Stimulated activated CD4-positive, alpha-beta T cell treated with anti-CD3 and anti-CD28 coated beads, Interleukin-4, amount 100 ng/mL, for 4 hours (primary cell): ENCODE measurements at places on chromosomes 3 and 15.

GRCh38 chr15:87604857-87605446 lies 651.6 kb downstream of the NTRK3 start:
- no peak for DNase-seq

- no peak for DNase-seq
These were observed 284.9 kb upstream of the TBL1XR1 start for GRCh38 chr3:177482048-177482691.

- no peak for DNase-seq
These were observed 121.3 kb upstream of the WNT5A start for GRCh38 chr3:55608301-55608937.

- no peak for DNase-seq
These were observed 65.6 kb upstream of the CTXND1 start for GRCh38 chr15:80317389-80318182.

- no peak for DNase-seq
These were observed 8.3 kb downstream of the CPA3 start for GRCh38 chr3:148873270-148873927.

DNA sequence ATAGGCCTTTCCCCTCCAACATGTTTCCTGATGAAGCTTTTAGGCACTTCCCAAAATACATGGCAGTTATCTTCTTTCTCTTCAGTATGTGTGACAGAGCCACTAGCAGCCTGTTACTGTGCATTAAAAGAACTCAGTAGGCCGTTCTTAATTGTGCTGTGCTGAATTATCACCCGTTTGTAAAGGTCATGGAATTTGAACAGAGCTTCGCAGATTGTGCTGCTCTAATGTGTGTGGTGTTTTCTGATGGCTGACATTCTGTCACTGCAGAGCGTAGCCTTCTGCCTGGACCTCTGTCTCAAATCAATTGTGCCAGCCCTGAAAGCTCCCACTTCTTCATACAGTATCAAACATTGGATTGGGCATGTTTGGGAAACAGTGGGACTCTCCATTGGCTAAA lies 111.3 kb downstream of the C3orf70 start:
- no peak for DNase-seq

DNA sequence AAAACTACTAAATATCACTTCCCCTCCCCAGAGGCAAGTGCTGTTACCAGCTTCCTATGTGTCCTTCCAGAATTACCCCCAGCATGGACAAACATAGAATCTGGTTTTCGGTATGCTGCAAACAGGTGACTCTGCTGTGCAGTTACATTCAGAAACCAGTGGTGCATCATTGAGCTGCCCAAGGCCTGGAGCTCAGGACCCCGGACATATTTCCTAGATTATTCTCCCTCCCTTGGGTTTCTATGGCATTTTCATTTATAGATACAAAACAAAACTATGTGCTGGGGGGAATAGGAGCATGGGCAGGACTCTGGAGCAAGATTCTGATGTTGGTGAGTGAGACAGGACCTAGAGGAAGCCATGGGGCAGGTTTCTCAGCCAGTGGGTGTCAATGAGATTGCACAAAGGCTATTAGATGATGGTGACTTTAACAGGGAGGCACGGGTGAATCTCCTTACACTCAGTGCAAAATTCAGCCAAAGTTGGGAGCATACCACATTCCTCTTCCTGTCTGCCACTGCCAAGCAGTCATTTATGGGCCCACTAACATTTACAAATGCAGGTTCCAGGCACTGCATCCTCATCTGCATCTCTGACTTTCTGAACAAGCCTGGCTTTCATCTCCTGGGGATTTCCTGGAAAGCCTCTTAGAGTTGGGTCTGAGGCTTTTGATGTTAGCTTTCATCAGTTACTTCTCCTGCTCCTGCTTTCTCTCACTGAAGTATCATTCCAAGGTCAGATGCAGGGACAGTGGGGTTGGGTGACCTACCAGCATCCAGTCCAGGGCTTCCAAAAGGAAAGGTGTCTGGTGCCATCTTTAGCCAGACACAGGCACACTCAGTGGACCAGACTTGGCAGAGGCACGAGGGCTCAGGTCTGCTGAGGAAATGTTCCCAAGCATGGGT lies 44.5 kb downstream of the CMTM7 start:
- DNase-seq: no peak

- DNase-seq: no peak
These were observed 783.1 kb downstream of the GBE1 start for GRCh38 chr3:80978216-80978969.

- no peak for DNase-seq
These were observed 883.6 kb upstream of the NR2F2 start for GRCh38 chr15:95446854-95447253.
